ENCODE measurements at places on chromosomes 7 and 10. TPM values are rescaled to one million over a fixed set of nuclear protein-coding genes. Genes with fewer than 3 reads are reported as not detected.

GPR158 gene
- total RNA-seq, result 0.33 TPM

- DNase-seq, result peak; percentile 88
Measured at GRCh38 chr7:101924171-101924570, 106.7 kb downstream of the CUX1 start.

PHYHIPL gene
- total RNA-seq, result not detected

- no peak for DNase-seq
Measured at GRCh38 chr10:6868036-6868725, 288.1 kb upstream of the PRKCQ start.
